SK-N-MC (cell line): ENCODE measurements at places on chromosomes 7 and 10.

DNA sequence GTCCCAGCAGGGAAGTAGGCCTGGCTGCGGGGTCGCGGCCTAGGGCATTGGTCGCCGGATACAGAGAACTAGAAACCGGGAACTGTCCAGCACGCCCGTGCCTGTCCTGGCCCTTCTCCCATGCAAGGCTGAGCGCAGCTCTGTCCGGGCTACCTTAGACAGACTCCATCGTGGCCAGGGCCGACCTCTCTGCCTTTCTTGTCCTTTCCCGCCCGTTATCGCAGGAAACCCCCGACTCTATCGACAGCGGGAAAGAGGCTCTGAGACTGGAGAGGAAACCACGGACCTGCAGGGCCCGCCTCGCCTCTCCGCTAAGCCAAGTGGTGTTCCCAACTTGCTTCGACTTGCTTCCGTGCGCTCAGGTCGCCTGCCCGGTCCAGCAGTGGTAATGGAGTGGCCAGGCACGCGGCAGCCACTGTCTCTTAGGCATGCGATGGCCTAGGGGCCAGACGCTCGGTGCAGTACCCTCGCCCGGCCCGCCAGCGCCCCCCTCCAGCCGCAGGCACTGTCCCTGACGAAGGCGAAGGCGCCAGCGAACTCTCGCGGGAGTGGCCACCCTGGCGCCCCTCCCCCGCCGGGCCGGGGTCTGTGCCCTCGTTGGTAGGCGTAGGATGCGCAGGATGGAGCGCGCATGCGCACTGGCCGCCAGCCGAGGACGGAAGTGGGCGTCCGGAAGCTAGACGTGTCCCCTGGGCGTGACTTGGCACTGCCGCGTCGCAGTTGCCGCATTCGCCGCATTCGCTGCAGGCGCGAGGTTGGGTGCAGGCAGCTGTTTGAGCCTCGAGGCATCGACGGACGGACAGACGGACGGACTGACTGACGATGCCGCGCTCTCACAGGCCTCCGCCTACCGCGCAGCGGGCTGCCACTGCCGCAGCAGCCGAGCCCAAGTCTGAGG is 54.4 kb downstream of the MCMBP start:
- no peak for DNase-seq

DNA sequence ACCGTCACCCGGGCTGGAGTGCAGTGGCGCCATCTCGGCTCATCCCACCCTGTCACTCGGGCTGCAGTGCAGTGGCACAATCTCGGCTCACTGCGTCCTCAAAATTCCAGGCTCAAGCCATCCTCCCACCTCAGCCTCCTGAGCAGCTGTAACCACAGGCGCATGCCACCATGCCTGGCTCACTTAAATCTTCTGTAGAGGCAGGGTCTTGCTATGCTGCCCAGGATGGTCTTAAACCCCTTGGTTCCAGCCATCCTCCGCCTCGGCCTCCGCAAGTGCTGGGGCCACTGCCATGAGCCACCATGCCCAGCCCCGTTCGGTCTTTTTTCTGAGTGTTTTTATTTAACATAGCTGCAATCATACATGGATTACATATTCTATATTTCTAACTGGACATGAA is 30.6 kb downstream of the ZFAND2A start:
- no peak for DNase-seq

DNA sequence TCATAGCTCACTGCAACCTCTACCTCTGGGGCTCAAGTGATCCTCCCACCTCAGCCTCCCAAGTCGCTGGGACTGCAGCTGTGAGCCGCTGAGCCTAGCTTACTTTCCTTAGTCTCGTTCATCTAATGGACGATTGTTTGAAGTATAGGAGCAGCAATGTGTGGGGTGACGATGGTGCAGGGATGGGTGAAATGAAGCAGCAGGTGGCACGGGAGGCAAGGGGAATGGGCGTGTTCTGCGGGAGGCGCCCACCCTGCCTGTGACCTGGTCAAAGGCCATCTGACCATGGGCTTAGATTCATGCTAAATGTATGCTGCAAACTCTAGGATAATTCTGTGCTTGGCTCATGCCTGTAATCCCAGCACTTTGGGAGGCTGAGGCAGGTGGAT is 210.7 kb downstream of the MAD1L1 start:
- no peak for DNase-seq

DNA sequence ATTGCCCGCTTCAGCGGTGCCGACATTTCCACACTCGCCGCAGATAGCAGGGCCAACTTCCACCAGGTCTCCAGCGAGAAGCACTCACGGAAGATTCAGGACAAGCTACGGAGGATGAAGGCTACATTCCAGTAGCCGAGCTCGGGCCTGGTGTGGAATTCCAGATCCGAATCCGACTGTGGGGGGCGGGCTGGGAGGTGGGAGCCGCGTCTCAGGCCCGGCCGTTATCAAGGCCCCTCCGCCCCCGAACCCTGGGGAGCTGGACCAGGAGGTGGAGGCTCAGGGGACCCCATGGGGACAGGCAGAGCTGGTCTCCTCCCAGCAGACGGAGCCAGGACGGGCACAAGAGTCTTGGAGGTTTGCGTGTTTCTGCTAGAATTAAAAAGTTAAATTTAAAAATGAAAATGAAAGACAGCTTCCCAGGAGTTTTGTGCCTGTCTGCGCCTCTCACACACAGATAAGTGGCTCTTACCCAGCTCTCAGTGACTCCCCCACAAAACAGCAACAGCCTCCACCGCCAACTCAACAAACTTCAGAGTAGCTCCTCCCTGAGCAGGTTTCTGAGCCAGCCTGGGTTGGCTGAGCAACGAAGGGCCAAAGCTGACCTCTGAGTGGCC is 5.2 kb upstream of the UTF1 start:
- DNase-seq: no peak

- no peak for DNase-seq
Observed at GRCh38 chr10:19634163-19634562, 182.1 kb upstream of the PLXDC2 start.

- DNase-seq: no peak
Observed at GRCh38 chr7:28835800-28836199, 122.3 kb downstream of the TRIL start.

DNA sequence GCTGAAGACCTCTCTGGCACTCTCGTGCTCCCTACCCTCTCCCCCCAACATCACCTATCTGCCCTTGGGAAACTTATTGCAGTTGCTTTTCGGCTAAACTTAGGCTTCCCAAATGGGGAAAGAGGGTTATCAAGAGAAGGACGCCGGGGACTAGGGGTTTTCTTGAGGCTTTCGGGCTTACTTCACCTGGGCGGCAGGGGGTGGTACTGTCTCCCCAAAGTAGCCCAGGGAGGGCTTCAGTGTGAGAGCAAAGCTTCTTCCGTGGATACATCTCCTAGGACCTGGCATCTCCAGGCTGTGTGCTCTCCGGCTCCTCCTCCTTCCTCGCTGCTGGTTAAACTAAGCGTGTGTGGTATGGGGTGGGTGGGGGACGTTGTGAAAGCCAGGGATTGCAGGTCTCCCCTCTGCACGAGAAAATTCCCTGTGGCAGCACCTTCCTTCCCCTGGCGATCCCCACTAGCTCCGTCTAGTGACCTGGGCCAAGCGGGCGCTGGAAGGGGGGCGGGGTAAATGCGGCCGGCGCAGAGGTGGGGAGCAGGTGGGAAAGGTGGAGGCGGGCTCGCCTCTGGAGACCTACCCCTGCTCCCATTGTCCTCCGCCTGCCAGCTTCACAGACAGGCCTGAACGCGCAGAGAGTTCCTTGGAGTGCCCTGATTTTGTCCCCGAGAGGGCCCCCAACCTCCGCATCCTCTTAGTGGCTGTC is 1.1 kb downstream of the PLXDC2 start:
- no peak for DNase-seq

DNA sequence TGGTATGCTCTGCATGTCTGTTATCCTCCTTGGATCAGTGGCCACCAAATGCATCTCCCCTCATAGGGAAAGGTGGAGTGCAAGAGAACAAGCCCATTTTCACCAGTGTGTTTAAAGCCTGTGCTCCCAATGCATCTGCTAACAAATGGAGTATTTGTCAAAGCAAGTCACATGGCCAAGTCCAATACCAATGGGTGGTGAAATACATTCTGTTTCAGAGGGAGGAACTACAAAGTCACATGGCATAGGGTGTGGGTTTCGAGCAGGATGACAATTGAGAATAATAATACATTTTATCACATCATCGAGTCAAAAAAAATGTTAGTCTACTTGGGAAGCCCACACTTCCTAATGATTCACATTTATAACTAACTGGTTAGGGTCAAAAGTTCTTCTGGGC is 62.7 kb downstream of the SUGCT start:
- no peak for DNase-seq

- no peak for DNase-seq
Observed at GRCh38 chr10:105274556-105275070, 633.5 kb downstream of the SORCS3 start.

DNA sequence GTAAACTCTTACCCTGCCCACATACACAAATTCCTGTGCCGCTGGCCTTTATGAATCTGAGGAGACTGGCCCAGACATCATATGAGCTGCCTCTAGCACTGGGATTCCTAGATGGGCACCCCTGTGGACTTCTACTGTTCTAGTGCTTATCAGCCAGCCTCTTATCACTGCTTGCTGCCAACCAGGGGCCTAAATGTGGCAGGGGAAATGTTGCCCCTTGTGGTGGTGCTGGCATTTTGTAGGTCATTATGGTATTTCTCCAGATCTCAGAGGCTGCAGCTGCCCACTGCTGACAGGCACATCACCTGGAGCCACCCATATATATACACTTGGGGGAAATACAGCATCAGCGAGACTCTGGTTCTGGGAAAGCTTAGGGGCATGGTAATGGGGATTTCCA is 5.4 kb downstream of the SFR1 start:
- DNase-seq: no peak

- no peak for DNase-seq
Observed at GRCh38 chr7:17181482-17181881, 117.0 kb upstream of the AHR start.

DNA sequence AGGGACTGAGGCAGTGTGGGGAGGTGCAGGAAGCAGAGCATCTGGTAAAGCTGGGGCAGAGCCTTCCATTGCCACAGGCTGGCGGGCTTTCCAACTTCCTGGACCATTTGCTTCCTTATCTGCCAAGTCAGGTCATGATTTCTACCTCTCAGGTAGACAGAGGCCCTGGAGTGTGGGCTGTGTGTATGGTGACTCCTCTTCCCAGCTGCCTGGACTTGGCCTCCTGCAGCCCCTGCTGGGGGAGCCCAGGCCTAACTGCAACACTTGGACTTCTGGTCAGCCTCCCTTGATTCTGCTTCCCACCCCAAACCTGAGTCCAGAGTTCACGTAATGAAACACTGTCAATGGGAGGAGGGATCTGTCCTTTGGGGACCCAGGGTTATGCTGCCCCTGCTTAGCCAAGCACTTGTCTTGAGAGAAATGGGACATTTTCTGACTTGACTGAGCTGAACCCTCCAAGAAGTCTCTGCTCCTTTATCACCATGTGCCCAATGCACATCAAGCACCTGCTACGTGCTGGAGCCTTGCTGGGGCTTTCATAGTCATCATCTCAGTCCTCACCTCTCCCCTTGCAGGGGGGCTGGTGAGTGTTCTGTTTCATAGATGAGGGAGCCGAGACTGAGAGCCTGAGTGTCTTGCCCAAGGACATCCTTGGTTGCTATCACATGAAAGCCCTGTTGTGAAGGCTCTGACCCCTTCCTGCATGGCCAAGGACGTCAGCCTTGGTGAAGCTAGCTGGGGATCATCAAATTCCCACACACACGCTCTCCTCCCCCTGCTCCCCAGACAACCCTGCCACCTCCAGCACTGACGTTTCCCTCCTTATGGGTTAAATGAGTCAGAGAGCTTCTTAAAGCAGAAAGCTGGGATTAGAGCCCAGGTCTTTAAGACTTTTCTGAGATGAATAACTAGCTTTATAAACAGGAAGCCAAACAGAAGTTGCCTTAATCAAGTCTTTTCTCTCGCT is 3.4 kb downstream of the CLEC2L start:
- peak; percentile 66 for DNase-seq

DNA sequence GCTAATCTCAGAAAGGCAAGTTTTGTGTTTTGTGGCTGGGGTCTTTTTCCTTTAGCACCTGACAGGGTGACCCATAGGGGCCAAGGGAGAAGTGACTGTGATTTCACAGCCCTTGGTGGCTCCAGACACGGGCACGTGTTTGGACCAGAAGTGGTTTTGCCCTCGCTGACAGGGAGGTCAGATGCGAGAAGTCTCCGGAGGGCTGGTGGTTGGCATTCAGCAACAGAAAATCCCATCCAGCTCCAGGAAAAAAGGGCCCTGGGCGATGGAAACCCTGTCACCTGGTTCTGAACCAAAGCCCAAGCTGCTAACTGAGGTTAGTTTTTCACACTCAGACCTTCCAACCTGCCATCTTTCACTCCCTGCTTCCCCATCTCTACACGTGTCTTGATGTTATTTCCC is 272.9 kb downstream of the TRIL start:
- DNase-seq: no peak

GRCh38 chr10:34163075-34163905 is 651.8 kb downstream of the PARD3 start:
- DNase-seq: no peak

- peak; percentile 24 for DNase-seq
Observed at GRCh38 chr10:100267239-100268104, at the start of gene CWF19L1. TSS of gene CWF19L1 (minus strand) at chr10:100267638. CDS start at chr10:100267593, 45 bp downstream.

DNA sequence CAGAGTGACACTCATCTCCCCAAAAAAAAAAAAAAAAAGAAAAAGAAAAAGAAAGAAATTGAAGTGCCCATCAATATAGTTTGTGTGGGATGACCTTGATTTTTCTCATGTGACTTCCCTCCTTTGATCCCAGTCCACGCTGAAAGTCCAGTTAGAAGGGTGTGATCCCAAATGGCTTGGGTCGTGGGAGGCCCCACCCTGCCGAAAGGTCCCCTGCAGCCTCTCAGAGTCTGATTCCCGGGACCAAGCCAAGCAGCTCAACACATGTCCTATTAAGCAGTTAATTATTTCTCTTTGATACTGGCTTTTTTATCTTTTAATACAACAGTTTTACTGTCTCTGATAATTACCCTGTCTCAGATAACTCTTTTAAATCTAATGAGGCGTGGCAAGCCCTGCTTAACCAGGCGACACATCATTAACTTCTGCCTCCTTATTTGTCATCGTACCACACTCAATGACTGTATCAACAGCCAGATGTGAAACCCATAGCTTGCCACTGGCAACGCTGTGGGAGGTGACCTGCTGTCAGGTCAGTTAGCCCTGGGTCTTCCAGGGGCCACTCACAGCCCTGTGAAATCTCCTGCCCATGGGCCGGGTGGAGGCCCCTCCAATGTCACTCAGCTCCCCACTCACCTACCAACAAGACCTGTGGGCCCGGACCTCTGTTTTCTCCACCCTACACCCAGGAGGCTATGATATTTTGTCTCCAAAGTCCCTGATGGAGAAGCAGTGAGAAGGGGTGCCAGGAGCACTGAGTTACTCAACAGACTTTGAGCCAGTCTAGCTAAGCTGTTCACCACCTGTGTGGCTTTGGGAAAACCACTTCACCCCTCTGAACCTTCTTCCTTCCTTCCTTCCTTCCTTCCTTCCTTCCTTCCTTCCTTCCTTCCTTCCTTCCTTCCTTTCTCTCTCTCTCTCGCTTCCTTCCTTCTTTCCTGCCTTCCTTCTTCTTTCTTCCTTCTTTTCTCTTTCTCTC is 110.0 kb upstream of the SFMBT2 start:
- no peak for DNase-seq
